ENCODE measurements at places on chromosomes 11 and 22.

- DNase-seq, result no peak
Observed at GRCh38 chr22:45296628-45297297, 12.0 kb downstream of the UPK3A start.

GRCh38 chr11:9868641-9869040 lies 204.8 kb downstream of the SWAP70 start:
- DNase-seq, result no peak

GRCh38 chr11:64269540-64270220 lies 14.8 kb downstream of the BAD start:
- peak; percentile 97 for DNase-seq

- DNase-seq, result no peak
Observed at GRCh38 chr11:19832901-19833300, 120.3 kb downstream of the NAV2 start.

DNA sequence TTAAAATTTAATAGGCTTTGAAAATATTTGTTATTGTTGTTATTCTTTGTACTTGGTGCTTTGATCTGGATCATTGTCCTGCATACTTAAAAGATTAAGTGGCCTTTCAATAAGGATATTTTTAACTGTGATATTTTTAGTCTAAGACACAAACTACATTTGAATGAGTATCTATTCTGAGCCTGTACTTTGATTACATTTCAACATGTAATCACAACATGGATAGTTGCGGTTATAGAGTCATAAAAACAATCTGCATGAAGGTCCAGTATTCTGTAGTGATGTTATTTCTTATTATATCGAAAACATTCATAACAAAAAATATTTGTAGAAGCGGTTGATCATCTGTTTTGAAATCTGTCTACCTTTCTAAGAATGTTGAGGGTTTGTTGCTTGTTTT lies 58.6 kb downstream of the HIPK3 start:
- no peak for DNase-seq

- no peak for DNase-seq
Observed at GRCh38 chr11:116882386-116882785, 45.0 kb upstream of the APOA1 start.

DNA sequence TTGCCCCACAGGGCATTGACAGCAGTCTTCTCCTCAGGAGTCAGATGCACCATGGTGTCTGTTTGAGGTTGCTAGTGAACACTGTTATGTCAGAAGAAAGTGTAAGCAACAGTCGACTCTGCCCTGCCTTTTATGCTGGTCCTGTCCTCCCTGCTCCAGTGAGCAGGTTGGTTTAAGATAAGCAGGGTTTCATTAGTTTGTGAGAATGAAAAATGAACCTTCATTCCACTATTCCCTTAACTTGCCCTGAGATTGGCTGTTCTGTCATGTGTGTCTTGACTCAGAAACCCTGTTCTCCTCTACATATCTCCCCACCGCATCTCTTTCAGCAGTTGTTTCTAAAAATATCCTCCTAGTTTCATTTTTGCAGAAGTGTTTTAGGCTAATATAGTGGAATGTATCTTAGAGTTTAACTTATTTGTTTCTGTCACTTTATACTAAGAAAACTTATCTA lies at the start of gene HBD:
Gene HBD, minus strand, starts transcription at position 103 of the 454 bp plus-strand sequence. Its CDS starts 50 bp downstream, at position 53.
- no peak for DNase-seq

DNA sequence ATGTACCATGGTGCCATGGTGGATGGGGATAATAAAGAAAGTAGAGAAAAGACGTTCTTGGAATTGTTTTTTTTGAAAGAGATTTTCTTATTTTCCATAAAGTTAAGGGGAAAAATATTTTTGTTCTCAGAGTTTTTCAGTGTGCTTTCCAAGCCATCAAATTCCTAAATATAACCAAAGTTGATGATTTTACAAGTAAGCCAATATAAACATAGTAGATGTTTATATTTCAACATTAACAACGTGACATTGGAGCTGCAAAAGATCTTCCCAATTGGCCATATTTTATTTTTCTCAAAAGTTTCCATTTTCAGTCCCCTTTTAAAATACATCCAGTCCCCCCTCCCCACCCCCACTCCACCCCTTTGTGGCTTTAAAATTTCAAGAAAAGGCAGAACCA lies 80.9 kb upstream of the PICALM start:
- no peak for DNase-seq

DNA sequence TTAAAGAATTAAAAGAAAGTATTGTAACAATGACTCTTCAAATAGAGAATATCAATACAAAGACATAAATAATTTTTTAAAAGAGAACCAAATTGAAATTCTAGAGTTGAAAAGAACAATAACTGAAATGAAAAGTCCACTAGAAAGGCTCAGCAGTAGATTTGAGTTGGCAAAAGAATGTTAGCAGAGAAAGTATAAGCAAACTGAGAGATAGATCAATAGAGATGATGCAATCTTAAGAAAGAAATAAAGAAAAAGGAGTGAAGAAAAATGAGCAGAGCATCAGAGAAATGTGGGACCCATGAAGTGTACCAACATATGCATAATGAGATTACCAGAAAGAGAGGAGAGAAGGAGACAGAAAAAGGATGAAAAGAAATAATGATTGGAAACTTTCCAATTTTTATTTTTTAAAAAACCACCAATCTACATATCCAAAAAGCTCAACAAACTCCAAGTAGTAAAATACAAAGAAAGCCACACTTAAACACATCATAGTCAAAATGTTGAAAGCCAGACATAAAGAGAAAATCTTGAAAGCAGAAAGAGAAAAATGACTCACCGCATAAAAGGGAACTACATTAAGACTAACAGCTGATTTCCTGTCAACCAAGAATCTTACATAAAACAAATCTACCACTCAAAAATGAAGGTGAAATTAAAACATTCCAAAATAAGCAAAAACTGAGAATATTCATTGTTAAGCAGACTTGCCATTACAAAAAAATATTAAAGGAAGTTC lies 20.9 kb downstream of the NCF4 start:
- no peak for DNase-seq
